NCI-H1417 treated with DMSO at 0.1 percent for 48 hours (cell line): ENCODE measurements at places on chromosomes 12 and 14.

- no peak for DNase-seq
Measured at GRCh38 chr14:66206554-66206953, 279.6 kb upstream of the CCDC196 start.

GRCh38 chr14:68815298-68816182 is 22.7 kb upstream of the ZFP36L1 start:
- DNase-seq = no peak

GRCh38 chr12:69024413-69024812 is 91.4 kb upstream of the CPM start:
- DNase-seq = no peak

DNA sequence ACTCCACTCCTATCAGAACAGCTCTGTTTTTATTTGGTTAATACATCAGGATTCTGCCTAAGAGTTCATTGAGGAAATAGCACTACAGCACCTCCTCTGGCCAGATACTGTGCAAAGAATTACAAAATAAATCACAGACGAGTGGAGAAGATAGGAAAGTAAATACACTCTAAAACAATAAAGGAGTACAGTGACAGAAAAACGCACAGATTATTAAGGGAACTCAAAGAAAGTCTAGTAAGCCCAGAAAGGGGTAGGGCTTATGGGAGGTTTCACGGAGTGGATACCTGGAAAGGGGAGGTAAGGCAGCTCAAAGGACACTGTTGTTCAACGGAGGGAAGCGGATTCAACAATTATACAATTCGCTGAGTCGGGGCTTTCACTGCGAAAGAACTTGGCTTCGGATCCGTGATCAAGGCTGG is 5.5 kb downstream of the OR10AD1 start:
- peak; percentile 25 for DNase-seq

- DNase-seq = no peak
Measured at GRCh38 chr12:7144414-7145120, 14.4 kb downstream of the CLSTN3 start.

DNA sequence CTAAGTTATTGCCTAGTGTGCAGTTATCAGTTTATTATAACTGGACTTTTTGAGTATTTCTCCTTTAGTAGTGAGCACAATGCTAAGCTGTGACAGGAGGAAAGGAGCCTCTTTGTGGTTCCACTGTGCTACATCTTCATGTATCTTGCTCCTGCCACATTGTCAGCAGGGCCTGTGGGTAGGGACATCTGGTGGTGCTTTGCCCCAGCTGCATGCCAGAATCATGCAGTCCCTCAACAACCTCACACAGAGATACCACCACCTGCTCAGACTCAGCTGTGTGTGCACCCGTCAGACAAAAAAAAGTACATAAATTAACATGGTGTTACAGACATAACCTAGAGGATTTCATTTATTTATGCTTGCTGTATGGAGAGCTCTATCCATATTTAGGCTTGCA is 51.1 kb downstream of the MIS18BP1 start:
- no peak for DNase-seq

DNA sequence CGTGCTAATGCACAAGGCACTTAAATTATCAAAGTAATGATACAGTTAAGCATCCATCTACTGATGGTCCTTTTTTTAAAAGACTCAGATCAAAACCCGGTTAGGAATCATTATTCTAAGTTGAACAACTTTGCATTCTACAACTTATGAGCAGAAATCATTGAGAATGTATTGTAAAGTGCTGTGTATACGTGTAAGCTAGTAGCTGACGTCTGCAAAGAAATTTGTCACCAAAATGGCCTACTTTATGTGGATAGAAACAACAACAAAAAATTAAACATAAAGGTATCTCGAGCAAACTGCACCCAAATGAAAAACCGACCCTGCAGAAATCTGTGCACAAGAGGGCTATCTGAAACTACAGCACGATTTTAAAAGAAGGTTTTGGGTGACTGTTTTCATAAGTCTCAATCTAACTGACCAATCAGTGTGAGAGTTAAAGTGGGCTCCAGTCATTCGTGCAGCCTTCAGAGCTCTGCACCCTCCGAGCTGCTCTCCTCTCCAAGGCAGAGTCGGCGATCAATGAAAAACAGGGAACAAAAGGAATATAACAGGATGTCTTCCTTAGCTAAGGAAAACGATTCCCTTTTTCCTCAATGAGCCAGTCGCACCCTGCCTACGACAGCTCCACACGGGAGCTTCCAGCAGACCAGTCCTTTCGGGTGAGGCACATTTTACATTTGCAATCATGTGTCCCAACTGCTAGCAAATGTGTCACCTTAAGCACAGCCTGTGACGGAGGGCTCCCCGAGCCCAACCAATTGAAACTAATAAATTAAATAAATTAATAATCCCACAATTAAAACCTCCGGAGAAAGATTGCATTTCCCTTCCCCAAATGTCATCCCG is 200.7 kb upstream of the FOXN3 start:
- no peak for DNase-seq

GRCh38 chr14:99889268-99889667 is 96.1 kb downstream of the EML1 start:
- no peak for DNase-seq
